PC-9 (cell line): ENCODE measurements at places on chromosomes 2 and 18. TPM values are rescaled to one million over a fixed set of nuclear protein-coding genes. Genes with fewer than 3 reads are reported as not detected.

DNA sequence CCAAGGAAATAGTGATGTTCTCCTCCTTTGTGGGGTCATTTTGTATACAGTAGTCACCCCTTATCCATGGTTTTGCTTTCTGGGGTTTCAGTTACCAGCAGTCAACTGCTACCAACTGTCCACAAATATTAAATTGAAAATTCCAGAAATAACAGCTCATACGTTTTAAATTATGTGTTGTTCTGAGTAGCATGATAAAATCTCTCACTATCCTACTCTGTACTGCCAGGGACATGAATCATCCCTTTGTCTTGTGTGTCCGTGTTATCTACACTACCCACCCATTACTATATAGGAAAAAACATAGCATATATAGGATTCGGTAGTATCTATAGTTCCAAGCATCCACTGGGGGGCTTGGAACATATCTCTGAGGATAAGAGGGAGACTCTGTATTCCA is 120.9 kb upstream of the DCC start:
- no peak overlapping the region for H3K4me3 ChIP-seq
- no peaks in the 10 kb centered on the region for H3K4me1 ChIP-seq
- no peak for DNase-seq
- no peaks in the 10 kb centered on the region for H3K36me3 ChIP-seq
- H3K27ac ChIP-seq, result no peak overlapping the region

GRCh38 chr2:128452536-128453530 is 134.2 kb upstream of the HS6ST1 start:
- DNase-seq, result no peak
- no peak overlapping the region for H3K27ac ChIP-seq
- H3K4me1 ChIP-seq, result no peaks in the 10 kb centered on the region
- H3K4me3 ChIP-seq, result no peak overlapping the region
- no peaks in the 10 kb centered on the region for H3K36me3 ChIP-seq
- no peaks in the 10 kb centered on the region for H3K27me3 ChIP-seq

DNA sequence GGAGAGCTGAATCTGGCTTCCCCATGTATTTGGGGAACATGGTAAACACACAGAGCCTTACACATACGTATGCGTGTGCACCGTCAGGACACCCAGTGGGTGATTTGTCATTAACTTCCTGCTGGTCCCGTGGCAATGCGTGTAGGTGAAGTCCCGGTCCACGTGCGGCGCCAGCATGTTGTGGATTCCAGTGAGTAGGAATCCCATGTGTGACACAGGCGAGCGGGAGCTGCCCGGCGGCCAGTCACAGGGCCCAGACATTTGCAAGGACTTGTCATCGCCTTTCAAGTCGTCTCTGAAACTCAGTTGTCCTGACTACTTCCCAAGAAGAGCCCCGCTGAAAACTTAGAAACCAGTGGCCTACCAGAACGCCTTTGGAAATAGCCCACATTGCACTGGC is 102.0 kb downstream of the RNF144A start:
- no peaks in the 10 kb centered on the region for H3K27me3 ChIP-seq
- no peak overlapping the region for H3K4me3 ChIP-seq
- no peaks in the 10 kb centered on the region for H3K4me1 ChIP-seq
- no peak overlapping the region for H3K27ac ChIP-seq
- H3K36me3 ChIP-seq, result no peaks in the 10 kb centered on the region

- H3K27ac ChIP-seq, result peak overlapping the region; percentile 90
- H3K4me1 ChIP-seq, result peaks cover 83% of the 10 kb centered on the region
- peak; percentile 99 for DNase-seq
- 0 out of 2 replicates have a peak overlapping the region, but pooled peaks have one; percentile 3 for H3K4me3 ChIP-seq
Observed at GRCh38 chr2:172998547-172999272, 76.9 kb upstream of the MAP3K20 start.

DNA sequence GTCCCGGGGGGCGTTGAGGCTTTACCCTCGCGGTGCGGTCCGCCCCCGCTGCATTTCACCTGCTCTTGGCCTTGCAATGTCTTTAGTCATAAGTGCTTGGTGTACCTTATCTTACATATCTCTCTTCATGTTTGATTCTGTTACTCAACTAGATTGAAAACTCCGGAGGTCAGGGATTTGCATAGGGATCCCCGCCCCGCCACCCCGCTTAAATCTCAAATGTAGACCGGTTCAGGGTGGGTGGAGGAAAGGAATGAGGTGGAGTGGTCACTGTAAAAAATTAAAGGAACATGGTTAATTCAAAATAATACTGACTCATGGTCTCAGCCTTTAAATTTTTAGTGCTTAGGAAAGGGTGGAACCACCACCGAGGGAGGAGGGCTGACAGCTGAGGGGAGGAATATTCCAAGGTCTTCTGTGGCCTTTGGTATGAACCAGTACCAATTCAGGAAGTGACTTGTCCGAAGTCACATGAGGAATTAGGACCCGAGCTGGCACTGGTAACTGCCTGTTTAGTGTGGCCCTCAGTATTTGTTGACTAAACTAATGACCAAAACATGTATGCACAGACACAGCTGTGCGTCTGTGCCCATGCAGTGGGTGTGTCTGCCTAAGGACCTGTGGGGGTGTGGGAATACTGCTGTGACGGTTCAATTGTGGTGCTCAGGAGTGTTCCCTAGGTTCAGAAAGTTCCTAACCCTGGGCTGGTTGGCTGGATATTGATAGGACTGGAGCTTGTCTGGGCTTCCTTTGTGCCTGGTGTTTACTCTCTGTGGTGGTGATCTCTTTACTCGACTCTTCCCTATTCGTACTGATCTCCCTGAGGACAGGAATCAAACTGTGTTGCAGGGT is 1.0 kb downstream of the PLEKHB2 start:
- no peaks in the 10 kb centered on the region for H3K27me3 ChIP-seq
- peaks cover 17% of the 10 kb centered on the region for H3K36me3 ChIP-seq

GRCh38 chr2:212495046-212495445 is 43.6 kb downstream of the ERBB4 start:
- H3K4me1 ChIP-seq, result no peaks in the 10 kb centered on the region
- H3K36me3 ChIP-seq, result no peaks in the 10 kb centered on the region
- no peak overlapping the region for H3K4me3 ChIP-seq

GRCh38 chr2:18804536-18804935 is 215.2 kb upstream of the NT5C1B start:
- H3K4me3 ChIP-seq, result no peak overlapping the region
- no peaks in the 10 kb centered on the region for H3K36me3 ChIP-seq
- DNase-seq, result no peak

- no peak overlapping the region for H3K4me3 ChIP-seq
- peaks cover 15% of the 10 kb centered on the region for H3K4me1 ChIP-seq
- H3K27me3 ChIP-seq, result no peaks in the 10 kb centered on the region
- no peaks in the 10 kb centered on the region for H3K36me3 ChIP-seq
- H3K27ac ChIP-seq, result no peak overlapping the region
- DNase-seq, result no peak
Observed at GRCh38 chr2:234548695-234549420, 52.0 kb upstream of the ARL4C start.

DNA sequence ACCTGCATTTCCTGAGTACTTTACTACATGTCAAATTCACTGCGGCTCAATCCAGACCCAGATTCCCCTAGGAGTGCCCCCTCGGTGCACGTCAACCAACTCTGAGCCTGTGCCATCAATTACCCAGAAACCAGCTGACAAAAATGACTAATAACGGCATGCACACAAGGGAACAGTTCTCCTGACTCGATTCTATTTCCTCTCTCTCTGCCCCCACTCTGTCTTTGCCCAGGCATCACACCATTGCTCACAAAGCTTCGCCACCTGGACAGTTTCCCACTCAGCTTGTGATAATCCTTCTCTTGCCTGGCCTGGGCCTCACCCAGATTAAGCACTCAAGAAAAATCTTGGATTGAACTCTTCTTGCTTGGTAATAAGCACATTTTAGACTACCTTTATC is 115.3 kb upstream of the NDUFV2 start:
- no peak for DNase-seq
- no peak overlapping the region for H3K27ac ChIP-seq
- H3K4me1 ChIP-seq, result no peaks in the 10 kb centered on the region; the same call in 1 of the 2 replicates
- H3K4me3 ChIP-seq, result no peak overlapping the region

- no peak for DNase-seq
- no peaks in the 10 kb centered on the region for H3K4me1 ChIP-seq
- no peak overlapping the region for H3K27ac ChIP-seq
- H3K36me3 ChIP-seq, result no peaks in the 10 kb centered on the region
- H3K4me3 ChIP-seq, result no peak overlapping the region
Observed at GRCh38 chr2:8165550-8165949, 516.3 kb upstream of the ID2 start.

DNA sequence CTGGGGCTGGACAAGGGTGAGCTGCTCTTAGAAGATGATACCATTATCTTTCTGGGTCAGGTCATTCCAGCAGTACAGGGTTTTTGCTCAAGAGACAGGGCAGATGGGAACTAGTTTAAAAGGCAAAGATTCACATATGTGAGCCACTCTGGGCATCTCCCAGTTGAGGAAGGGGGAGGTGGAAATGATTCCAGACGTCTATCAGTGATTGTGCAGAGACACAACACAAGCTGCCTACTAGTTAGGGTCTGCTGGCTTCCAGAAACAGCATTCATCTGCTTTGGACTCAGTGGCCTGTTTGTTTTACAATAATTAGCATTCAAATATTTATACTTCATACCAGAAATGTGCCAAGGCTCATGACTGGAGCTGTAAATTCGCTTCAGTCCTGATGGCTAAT is 32.3 kb downstream of the ST6GAL2 start:
- H3K27ac ChIP-seq, result no peak overlapping the region
- H3K4me3 ChIP-seq, result no peak overlapping the region
- H3K27me3 ChIP-seq, result peaks cover 13% of the 10 kb centered on the region; the same call in 1 of the 2 replicates
- no peaks in the 10 kb centered on the region for H3K4me1 ChIP-seq
- no peak for DNase-seq

Gene SGO2
- 17.8 and 25.0 TPM in 2 replicates for total RNA-seq

Gene COL3A1
- total RNA-seq, result not detected in 2 replicates

Gene BCL2L11
- total RNA-seq, result 12.4 and 17.0 TPM in 2 replicates

Gene CRYGD
- not detected in 2 replicates for total RNA-seq

Gene RNF152
- 0.20 TPM in 1 of 2 replicates, not detected in the other for total RNA-seq

Gene MC4R
- total RNA-seq, result not detected in 2 replicates

Gene ATAD2B
- 12.6 and 12.8 TPM in 2 replicates for total RNA-seq
